ENCODE measurements at places on chromosomes 1 and 21.

- DNase-seq = no peak
These were observed 22.8 kb downstream of the SLAMF7 start for GRCh38 chr1:160761886-160762285.

- no peak for DNase-seq
These were observed at the start of gene MTMR11 for GRCh38 chr1:149936170-149936991. Gene MTMR11 (minus strand): TSS chr1:149936879. CDS start chr1:149936647, 232 bp downstream.

DNA sequence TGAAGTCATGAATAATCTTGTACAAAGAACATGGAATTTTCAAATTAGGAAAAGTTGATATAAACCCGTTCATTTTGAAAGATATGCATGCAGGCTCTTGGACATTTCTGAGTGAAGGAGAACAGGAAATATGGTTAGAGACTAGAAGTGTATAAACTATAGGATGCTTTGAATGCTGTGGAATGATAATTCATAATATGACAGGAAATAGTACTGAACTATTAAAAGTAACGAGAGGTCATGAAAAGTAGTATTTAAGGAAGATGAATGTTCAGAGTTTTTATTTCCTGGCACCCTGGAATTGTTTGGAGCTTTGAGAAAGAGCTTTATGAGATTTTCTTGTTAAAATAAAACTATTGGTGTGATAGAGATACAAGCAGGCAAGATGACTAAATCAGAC lies 18.7 kb upstream of the CRB1 start:
- DNase-seq = no peak

GRCh38 chr21:29520171-29520570 lies 221.4 kb downstream of the BACH1 start:
- no peak for DNase-seq

DNA sequence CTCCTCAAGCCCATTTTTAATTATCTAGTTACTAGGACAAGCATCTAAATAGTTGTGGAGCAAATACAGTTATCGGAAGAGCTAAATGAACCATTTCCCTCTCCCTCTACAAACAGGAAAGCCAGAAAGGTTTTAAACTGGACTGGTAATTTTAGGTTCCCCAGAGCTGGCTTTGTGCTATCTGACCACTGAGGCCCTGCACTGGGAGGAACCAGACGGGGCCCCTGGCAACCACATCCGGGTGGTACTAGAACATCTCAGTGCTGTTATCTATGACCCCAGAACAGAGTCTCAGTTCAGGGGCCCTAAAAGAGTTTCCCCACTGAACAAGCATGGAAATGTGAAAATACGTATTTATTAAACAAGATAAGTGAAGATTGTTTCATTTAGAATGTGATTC lies 7.7 kb upstream of the RSPH1 start:
- no peak for DNase-seq

DNA sequence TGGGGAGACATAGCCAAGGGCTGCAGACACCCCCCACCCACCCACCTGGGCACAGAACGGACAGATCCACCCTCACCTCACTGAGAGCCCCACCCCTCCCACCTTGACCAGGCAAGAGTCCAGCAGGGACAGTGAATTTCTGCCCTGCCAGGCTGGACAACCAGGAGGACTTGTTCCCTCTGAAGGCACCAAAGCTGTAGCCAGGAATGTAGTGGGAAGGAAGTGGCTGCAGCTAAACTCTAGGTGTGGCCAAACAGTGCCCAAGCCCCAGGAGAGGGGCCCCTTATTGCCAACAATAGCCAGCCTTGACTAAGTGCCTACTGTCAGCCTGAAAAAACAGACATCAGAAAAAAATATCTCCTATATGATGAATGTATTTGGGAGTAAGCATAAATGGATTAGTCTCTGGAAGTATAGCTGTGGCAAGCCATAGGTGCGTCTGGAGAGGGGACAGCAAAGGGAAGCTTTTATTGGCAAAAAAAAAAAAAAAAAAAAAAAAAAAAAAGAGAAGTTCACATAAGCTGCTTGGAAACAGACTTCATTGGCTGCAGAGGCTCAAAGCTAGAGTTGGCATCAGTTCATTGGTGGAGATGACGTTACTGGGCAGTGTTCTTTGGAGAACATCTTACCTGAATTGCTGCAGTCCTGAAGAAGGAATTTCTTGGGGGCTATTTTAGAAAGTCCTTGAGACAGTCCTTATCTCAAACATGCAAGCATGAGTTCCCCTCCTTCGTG lies 64.1 kb upstream of the TMEM51 start:
- no peak for DNase-seq

Measured in stimulated activated CD8-positive, alpha-beta memory T cell treated with anti-CD3 and anti-CD28 coated beads, Interleukin-12 subunit alpha, Interleukin-12 subunit beta, amount 100 ng/mL, for 1 hour (primary cell).